Epithelial cell of esophagus (primary cell): ENCODE measurements at places on chromosomes 12 and 14.

DNA sequence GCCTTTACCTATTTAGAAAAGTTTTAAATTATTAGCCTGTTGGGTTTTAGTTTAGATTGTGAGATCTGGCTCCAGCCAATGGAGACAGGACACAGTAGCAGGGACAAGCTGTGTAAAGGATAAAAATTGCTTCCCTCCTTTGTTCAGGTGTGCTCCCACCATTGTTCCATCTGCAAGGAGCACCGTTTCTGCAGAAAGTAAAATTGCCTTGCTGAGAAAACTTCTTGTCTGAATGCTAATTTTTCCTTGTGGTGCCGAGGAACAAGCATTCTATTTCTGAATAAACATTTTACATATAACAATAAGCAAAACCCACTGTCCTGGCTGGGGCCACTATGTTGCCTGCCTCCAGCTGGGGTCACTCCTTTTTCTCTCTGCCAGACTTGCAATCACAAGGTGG, 72.7 kb upstream of the ZFP36L1 start:
- no peak for DNase-seq

GRCh38 chr14:52179141-52179790, 88.2 kb upstream of the PTGDR start:
- DNase-seq, result no peak

- no peak for DNase-seq
Observed at GRCh38 chr14:86501611-86502010, 971.7 kb downstream of the FLRT2 start.

DNA sequence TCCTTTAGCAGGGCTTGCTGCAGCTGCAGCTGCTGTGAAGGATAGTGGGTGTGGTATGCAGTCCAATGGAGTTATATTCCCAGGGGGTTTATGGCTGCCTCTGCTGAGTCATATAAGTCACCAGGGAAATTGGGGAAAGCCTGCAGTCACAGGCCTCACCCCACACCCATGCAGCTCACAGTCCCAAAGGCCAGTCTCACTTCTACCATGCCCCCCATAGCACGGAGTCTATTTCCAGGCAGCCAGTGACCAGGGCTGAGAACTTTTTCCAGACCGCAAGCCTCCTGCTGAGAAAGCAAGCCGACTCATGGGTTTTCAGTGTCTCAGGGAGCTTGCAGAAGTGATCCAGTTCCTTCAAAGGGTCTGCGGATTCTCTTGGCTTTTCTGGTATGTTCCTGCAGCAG, 322.4 kb upstream of the CLEC14A start:
- no peak for DNase-seq

GRCh38 chr12:12845794-12846243, 32.7 kb downstream of the DDX47 start:
- DNase-seq, result no peak

- DNase-seq, result peak; percentile 81
Observed at GRCh38 chr14:50667996-50668825, at the start of gene SAV1. SAV1 (minus strand) TSS chr14:50668306; CDS start chr14:50667967, 339 bp downstream.

GRCh38 chr14:75126679-75127473, at the start of gene NEK9:
NEK9 (minus strand) TSS chr14:75127048; CDS start chr14:75126921, 127 bp downstream.
- DNase-seq, result peak; percentile 78

DNA sequence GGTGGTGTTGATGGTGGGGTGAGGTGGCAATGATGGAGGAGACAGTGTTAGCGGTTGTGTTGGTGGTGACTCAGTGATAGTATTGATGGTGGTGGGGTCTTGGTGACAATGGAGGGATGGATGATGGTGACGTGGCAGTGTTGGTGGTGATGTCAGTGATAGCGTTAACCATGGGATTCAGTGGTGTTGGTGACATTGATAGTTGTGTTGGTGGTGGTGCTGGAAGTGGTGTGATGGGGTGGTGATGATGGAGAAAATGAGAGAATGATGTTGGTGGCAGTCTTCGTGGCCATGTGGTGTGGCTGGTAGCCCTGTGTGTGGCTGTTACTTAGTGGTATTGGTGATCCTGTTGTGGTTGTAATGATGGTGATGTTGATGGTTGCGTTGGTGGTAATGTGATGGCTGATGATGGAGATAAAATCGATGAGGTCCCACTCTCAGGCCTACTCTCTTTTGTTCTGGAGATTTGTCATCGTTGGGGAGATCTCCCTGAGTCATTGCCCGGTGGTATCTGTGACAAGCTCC, 2.6 kb downstream of the DTX1 start:
- DNase-seq, result no peak

GRCh38 chr12:101946233-101946611, 68.8 kb downstream of the DRAM1 start:
- DNase-seq, result no peak

GRCh38 chr14:105737504-105738246, 211.3 kb downstream of the TMEM121 start:
- no peak for DNase-seq

DNA sequence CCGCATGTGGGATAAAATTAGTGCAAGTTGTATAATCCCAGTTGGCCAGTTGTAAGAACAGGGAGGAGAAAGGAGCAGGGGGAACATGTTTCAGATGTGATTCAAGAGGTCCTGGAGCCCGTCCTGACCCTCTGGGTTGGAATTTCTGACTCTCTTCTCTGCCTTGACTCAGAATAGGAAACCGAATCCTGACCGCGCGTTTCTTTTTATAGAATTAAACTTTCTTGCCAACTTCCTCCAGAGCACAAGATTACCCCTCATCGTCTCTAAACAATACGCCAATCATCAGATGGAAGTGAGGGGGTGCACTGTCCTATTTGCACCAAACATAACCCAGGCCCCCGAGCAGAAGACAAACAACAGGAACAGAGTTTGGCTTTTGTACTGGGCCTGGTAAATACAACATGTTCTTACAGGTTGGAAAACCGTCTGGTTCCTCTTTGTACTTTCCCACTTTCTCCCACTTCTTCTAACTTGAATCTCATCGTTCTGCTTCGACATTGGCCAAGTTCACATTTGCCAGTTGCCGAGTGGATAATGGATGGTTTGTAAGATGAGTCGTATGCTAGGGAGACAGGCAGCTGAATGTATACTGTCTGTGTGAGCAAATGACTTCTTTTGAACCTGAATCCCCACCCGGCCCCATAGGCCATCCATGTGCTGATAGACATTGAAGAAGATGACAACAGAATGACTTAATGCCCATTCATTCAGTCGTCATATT, 42.6 kb upstream of the MED13L start:
- peak; percentile 90 for DNase-seq

DNA sequence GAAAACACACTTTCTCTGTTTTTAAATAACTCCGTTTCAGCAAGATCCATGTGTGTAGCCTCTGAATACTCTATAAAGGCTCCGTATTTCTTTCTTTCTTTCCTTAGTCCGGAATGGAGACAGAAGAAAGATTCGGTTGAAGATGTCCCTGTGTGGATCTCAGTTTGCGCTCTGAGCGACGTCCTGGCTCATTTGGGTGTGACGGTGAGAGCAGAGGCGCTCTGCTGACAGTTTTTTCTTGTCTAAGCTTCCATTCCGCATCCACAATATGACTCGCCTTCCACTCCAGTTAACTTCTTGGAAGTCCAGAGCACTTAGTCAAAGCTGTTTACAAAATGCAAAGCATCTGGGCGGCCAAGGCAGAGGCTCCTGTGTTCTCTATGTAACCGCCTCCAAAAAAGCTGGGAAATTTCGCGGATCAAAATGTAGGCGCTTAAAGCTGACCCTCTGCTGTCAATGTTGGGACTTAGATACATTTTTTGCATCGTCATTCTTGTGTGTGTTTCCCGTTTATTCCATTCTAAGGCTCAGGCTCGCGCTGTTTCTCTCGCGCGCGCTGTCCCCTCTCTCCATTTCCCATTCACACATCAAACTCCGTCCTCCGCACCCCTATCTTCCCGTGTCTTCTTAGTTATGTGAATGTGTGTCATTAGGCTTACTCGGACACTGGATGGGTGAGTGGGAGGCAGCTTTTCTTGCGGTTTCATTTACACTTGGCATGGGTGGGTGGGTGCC, 880 bp upstream of the FLRT2 start:
- peak; percentile 78 for DNase-seq

GRCh38 chr14:102590667-102591099, 1.8 kb upstream of the RCOR1 start:
- peak; percentile 51 for DNase-seq
